ENCODE measurements at places on chromosomes 5 and 9.

DNA sequence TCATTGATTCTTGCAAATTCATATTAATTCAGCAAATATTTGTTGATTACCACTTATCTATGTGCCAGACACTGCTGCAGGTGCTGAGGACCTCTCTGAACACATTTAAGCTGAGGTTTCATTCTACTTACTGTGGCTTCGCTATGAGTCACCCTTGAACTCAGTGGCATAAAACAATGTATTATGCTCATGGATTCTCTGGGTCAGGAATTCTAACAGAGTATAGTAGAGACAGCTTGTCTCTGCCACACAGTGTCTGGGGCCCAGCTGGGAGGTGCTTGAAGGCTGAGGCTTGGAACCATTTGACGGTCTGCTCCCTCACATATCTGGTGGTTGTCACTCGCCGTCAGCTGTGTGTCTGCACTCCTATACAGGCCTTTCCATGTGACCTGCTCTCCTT is 124.3 kb upstream of the NR3C1 start:
- no peak for DNase-seq

DNA sequence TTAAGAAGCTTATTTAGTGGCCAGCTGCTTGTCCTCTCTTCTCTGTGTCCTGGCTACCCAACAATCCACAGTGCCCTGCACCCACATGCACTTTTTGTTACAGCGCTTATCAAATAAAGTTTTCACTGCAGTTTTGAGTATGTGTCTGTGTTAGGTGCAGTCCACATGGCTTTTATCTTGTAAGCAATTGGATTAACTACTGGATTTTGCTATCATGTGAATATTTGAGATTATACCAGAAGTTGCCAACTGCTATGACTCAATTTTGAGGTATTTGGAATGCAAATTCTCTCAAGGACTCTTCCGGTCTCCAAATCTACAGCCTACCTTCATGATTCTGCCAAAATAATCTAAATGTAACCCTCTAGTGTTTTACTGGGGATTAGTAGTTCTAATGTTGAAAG is 690.2 kb downstream of the NR2F1-AS1 start:
- no peak for DNase-seq

GRCh38 chr5:68884144-68884754 is 209.6 kb upstream of the SLC30A5 start:
- peak; percentile 8 for DNase-seq

GRCh38 chr5:89899559-89899958 is 510.0 kb downstream of the CETN3 start:
- no peak for DNase-seq

DNA sequence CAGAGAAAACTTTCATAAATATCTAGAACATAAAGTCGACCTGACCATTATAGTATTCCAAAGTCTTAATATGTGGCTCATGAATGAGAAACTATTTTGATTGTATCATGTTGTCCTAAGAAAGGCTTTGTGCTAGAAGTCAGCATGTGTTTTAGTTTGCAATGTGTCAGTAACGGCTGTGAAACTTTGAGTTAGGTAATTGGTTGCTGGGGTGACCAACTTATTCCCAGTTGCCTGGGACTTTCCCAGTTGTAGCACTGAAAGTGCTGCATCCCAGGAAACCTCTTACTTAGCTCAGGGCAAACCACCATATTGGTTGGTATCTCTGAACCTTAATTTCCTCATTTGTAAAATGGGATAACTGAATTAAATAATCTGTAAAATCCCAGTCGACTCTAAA is 114.6 kb upstream of the SLC12A2 start:
- DNase-seq = no peak

- DNase-seq = no peak
Measured at GRCh38 chr5:160356550-160357347, 13.7 kb downstream of the C1QTNF2 start.

GRCh38 chr5:1343931-1344901 is 683 bp downstream of the CLPTM1L start:
- no peak for DNase-seq
